ENCODE measurements at places on chromosomes 6 and 20.
A peak's percentile ranks its signal among the peaks of the same experiment; 100 is the strongest.

DNA sequence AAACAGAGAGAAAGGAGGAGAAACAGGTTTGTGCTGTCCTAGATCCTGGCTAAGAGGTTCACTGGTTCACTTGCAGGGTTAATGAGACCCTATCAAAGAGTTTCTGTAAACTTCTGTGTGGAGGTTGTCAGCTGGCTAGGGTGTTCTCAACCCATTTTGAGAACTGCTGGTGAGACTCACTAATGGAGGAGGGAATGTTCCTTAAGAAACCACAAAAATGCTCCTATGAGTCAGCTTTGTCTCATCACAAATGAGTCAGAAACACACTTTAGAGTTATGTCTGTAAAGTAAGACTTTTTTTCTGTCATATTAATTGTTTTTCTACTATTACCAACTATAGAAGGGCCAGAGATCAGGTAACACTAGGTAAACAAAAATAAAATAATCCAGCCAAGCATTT lies 884.4 kb downstream of the PHF3 start:
- no peak for DNase-seq

DNA sequence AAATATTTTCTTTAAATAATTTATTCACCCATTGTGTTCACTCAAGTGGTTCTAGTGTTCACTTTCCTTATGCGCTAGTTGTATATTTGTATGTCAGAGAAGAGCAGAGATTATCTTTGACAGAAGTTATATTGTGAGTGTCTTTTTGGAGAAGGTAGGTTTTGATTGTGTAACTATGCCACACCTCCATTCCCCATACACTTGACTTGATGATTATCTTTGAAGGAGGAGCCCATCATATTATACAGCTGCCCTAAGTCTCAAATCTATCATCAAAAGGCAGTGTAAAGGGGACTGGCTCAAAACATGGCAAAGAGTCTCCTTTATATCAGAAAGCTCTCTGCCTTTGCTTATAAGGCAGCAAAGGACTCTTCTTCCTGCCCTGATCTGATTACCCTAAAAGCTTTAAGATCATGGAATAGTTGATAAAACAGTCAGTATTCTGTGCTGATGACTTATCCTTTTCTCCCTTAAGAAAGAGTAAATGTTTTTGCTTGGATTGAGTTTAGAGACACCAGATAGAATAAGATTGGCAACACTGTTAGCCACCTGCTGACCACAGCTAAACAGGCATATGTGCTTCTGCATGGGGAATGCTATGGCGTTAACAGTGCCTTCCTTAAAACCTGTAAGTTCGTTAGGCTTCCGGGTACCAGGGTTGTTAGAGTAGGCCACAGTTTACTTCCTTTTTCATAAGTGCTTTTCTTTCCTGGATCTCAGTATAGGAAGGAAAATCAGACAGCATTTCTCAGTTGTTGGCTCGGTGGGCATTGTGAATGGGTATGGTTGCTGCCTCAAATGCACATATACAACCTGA lies 22.6 kb downstream of the TOP1 start:
- DNase-seq: no peak

GRCh38 chr6:155521719-155522118 lies 66.1 kb upstream of the NOX3 start:
- DNase-seq: no peak

DNA sequence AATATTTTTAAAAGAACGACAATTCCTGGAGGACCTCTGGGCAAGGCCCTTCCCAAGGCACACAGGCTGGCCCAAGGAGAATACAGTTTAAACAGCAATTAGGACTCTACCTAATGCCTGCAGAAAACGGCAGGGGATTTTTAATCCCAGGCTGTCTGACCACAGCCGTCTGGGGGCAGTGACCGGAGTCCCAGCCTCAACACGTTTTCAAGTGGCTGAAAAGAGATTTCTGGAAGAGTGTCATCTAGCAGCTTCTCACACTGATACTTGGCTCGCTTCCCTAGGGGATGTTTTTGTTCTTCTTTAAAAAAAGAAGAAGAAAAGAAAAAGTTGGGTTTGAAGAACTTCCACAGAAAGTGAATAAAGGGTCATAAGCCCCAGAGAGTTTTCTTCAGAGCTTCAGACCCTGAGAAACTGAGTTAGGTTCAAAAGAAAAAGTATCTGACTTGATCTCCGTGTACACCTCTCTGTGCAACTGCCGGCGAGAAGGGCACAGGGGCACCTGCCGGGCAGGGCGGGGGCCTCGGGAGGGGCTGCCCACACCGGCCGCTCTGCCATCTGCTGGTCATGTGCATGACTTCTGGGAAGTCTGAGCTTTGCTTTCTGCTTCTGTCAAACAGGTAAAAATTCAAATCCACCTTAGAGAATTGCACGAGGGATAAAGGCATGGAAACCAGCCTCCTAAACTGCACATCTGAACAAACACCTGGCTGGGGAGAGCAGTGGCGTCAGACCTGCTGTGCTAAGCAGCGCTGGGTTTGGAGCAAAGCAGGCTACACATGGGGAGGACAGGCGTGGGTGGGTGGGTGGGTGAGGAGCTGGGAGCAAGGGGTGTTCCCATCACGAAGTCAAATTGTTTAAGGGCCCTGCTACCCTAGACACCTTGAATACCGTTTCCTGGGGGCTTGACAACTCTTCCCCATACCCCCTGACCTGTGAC lies 33.0 kb downstream of the RRBP1 start:
- peak; percentile 20 for DNase-seq

- no peak for DNase-seq
Observed at GRCh38 chr6:151701911-151702562, 105.4 kb upstream of the ESR1 start.

- DNase-seq: no peak
Observed at GRCh38 chr6:36463676-36464075, 20.9 kb downstream of the KCTD20 start.

DNA sequence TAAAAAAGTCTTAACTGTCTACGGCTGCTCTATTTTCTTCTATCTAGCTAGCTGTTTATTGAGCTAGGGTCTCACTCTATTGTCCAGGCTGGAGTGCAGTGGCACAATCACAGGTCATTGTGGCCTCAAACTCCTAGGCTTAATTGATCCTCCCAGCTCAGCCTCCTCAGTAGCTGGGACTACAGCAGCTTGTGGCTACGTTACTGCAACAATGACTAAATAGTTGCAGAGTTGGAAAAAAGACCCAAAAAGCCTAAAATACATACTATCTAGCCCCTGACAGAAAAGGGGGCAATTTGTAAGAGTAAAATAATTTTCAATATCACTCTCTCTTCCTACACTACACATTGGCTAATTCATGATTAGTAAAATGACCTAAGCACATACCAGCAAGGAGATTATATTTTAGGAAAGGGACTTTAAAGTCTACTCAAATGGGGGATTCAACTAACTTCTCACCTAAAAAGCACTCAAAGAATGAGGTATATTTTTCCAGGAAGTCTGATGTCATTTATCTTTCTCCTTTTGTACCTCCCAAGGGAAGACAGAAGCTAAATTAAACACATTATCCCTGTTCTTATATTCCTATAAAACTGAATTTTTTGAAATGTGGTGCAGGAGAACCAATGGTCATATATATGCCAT lies 82.8 kb downstream of the ZMYND8 start:
- DNase-seq: no peak

DNA sequence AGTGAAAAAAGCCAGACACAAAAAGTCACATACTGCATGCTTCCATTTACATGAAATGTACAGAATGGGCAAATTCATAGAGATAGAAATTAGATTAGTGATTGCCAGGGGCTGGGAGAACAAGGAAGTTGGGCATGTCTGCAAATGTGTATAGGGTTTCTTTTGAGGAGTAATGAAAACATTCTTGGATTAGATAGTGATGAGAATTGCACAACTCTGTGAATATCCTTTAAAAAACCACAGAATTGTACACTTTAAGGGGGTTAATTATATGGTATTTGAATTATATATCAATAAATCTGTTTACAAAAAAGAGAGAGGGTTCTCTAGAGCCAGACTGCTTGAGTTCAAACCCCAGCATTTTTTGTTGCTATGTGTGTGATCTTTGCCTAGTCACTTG lies 188.1 kb downstream of the CDC5L start:
- DNase-seq: no peak

DNA sequence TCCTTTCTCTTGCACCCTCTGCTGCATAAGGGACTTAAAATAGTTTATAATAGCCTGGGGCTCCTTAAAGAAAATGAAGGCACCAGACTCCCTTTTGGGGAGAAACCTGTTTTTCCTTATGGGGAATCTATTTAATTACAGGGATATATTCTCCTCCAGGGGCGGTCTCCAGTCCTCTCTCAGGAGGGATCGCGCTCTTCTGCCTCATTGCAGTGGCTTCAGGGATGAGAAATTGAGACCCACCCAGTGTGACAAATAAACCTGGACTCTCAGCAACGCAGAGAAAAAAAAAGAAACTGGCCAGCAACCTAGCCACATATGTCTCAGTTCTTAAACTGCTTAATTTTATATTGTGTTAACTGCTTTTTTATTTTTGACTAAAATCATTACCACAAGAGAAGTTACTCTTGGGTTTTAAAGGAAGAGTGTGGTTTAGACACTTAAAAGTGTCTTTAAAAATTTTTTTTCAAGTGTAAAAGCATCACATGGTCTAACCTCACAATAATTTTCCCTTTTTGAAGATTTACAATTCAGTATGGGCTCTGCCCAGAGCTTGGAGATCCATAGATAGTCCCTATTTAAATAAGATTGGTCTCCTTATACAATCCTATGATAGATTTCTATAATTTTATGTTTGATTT lies 11.7 kb upstream of the GOPC start:
- no peak for DNase-seq

DNA sequence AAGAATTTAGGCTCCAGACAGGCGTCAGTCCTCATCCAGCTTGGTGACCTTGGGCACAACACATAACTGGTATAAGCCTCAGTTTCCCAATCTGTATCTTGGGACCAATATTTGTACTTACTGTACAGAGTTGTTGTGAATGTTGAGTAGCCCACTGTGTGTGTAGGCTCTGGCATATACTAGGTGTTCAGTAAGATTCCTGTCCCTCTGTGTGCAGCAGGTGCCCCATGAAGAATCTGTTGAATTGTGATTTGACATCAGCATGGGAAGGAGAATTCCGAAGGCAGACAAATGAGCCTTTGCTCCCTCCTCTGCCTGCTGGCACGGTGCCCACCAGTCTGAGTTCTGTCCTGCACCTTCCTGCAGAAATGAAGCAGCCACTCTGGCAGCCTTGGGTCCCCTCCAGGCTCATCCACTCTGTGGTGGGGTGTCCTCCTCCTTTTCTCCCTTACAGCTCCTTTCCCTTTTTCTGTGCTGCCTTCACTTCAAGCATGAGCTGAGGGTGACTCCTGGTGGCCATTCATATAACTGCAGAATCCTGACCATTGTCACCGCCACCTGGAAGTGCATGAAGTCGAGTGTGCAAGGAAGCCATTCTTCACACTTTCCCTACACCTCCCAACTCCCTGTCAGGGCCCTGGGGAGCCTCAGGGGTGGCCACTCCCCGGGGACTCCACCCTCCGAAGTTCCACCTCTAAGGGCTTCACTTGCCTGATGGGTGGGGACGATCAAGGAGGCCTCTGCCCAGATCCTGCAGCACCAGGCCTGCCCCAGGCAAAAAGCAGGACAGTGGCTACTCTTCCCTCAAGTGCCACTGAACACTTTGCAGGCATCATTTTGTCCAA lies 48.2 kb downstream of the MRPL14 start:
- no peak for DNase-seq

DNA sequence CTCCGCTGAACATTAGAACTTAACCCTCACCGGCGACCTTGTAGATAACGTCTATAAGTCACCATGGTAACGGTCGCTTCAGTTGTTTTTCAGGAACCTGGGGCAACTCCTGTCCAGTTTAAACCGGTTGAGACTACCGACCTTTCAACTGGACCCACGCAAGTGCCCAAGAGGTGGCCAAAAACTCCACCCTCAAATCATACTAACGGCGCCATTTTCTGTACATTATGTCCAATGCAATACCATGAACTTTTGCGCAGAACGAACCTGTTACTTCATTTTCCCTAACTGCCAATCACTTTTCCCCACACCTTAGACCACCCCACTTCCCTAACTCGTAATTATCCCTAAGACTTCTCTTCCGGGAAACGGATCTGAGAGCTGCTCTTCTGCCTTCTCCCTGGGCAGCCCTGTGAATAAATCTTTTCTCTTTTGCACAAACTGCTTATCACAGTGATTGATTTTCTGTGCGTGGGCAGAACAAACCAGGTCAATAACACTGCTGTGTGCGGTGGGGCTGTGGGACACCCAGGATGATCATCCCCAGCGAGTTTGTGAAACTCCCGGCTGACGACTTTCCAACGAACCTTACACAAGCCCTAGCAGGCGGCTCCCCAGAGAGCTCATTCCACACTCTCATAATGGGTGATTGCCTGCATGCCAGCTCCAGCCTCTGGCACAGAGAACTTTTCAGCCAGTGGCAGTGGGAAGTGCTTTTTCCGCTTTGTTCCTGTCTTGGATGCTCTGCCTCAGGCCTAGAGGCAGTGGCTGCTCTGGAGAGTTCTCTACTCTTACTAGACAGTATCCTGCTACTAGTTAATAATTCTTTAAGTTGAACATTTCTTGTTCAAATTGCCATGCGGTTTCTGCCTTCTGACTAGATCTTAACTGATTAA lies 28.6 kb downstream of the GPX5 start:
- DNase-seq: no peak

- DNase-seq: no peak
Observed at GRCh38 chr6:2986722-2987221, 12.9 kb upstream of the NQO2 start.

GRCh38 chr6:16731478-16732051 lies 29.7 kb downstream of the ATXN1 start:
- no peak for DNase-seq

DNA sequence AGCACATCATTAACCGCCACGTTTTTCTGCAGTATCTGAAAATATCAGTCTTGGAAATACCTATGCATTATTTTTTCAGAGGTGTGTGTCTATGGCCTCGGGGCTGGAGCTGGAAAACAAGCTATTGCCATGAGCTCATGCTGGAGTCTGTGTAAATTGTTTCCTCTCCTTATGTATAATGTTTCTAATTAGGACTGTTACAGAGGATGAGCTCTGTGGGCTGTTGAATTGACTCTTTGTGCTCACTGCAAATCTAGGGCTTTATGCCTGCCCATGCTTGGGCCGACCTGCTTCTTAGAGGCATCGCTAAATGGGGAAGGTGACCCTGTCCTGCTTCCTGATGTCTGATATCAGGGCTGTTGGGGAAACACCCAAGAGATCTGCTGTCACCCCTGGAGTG lies 80.8 kb upstream of the SLC22A16 start:
- no peak for DNase-seq

DNA sequence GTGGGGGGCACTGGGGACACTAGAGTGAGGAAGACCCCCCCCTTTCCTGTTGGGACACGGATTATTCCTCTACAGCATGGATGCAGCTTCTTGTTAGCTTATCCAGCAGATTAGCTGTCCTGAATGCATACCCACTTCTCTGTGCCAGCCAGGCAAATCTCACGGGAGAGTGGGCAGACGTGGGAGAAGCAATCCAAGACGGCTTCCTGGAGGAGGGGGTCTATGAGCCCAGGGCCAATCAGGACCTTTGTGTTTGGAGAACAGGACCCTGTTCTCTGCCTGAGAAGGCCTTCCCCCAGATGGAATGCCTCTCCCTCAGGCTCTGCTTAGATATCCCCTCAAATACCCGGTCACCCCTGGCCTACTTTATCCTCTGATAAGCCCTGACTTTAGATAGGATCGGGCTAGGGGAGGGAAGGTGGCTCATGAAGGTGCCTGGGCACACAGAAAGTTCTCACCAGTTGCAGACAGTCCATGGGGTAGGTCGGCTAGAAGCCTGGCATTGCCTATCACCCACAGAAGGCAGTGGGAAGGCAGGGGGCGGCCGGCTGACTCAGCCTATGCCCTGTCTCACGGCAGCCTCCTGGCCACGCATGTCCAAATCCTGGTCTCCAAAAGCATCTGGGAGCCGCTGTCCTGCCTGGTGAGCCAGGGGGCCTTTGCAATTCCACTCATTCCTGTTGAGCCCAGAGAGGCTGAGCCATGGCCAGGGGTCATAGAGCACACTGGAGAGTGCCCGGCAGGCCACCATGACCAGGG lies 34.7 kb downstream of the SUN5 start:
- DNase-seq: no peak

All from DMS79 (cell line).